HS-27A (cell line): ENCODE measurements at places on chromosomes 12 and 14.

GRCh38 chr12:53218551-53219291, 11.7 kb upstream of the ITGB7 start:
- DNase-seq = no peak

- DNase-seq = peak; percentile 33
These were observed 57.9 kb downstream of the TRPV4 start for GRCh38 chr12:109775172-109775881.

GRCh38 chr12:13200841-13201240, 4.3 kb downstream of the EMP1 start:
- no peak for DNase-seq

DNA sequence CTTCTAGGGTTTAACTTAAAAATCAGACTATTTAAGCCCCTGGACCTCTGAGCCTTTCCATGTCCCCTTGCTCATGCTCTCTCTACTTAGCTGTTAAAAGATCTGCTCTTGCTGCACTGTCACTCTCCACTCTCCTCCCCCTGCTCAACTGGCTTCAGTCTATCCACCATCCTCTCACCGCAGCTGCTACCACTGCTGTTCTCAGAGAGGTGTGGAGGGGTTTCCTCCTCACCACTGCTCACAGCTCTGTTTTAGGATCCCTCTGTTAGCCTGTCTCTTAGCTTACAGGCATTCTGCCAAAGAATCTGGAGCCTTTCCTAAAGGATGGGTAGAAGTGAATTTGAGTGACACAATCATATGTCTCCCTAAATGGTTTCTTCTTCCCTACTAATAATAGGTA, 43.7 kb upstream of the ATP2B1 start:
- DNase-seq = no peak

DNA sequence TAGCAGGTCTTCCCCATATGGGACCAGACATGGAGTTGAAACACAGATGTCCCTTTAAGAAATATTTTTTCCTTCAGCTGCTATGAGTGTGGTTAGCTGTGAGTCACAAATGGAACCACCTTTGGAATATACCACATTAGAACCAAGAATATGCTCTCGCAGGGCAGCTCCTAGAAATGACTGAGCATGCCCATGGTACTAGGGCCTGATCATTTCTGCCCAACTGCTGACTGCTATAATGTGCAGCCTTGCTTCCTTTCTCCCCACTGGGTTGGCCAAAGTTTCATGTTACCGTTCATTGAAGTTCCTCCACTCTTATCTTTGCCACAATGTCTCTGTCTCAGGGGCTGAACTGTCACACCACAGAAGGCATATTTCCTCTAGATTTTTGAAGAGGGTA, 1074.6 kb downstream of the FLRT2 start:
- DNase-seq = no peak

DNA sequence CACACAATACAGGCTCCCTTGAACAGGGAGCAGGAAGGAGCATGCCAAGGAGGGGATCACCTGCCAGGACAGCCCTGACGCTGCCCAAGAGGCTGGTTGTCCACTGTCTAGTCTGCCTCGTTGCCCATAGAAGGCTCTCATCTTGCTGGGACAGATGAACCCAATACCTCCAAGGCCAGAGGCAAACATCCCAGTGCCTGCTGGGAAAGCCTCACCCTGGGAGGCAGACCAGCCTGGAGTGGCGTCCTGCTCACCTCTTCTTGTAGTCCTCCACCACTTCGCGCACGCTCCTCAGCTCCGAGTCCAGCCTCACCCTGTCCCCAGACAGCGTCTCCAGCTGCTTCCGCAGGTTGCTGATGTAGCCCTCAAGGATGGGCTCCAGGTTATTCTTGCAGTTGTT, 2.4 kb downstream of the KRT73 start:
- no peak for DNase-seq

DNA sequence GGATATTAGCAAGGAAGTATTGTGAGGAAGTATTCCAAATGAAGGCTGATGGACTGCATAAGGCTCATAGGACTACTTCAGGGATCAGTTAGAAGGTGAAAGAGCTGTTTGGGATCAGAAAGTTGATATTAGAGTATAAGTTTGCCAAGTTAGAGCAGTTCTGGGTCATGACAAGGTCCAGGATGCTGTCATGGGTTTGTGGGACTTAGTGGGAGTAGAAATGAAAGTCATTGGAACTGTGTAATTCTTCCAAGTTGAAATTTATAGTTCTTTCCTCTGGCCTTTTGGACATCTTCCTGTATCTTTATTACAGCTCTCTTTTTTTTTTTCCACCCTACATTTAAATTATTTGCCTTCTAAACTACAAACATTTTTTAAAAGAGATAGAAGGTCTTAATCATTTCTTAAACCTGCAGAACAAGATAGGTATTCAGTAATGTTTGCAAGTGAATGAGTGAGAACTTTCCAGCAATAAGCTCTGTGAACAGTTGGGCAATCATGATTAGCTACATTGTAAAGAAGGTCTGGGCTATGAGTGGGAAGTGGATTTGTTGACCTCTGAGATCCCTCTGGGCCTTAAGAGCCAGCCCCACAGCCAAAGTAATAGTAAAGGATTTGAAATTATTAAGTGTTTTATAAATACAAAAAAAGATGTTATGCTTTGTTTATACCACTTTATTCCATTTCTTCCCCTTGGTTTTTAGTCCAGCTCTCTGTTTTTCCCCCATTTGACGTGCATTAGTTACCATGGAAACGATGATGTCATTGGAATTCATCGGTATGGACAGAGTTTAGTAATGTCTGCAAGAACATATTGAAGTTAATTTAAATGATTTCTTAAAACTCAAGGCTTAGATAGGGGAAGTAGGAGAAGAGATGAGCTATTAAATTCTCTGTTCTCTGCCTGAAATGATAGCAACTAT, 247.9 kb upstream of the ARHGAP5 start:
- no peak for DNase-seq

GRCh38 chr14:61033855-61034254, 52.8 kb downstream of the SLC38A6 start:
- no peak for DNase-seq
